ENCODE measurements at places on chromosomes 4 and X.

DNA sequence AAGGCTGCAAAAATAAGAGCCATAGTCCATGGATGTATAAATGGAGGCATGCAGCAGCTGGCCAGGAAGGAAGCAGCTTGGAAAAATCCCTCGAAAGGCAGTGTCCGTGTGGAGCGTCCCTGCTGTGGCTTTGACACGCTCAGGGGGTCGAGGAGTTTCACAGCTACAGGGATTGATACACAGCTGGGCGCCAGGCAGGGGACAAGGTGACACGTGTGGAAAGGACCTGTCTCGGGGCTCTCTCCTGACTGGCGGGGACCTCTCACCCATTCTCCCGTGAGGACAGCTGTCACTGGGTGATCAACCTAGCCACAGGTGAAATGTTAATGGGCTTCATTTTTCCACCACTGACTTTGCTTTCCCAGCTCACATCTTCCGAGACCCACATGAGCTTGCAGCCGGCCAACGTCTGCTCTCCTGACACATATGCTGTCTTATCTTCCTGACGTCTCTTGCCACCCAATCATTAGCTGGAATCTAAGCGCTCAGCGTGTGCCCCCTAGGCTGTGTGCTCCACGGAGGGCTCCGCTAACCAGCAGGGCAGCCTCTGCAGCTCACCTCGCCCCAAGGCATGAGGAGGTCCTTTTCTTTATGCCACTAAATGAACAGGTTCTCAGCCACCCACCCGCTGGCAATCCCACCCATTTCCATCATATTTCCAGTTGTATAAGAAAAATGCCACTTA, 89.4 kb upstream of the AFAP1 start:
- no peak for DNase-seq

DNA sequence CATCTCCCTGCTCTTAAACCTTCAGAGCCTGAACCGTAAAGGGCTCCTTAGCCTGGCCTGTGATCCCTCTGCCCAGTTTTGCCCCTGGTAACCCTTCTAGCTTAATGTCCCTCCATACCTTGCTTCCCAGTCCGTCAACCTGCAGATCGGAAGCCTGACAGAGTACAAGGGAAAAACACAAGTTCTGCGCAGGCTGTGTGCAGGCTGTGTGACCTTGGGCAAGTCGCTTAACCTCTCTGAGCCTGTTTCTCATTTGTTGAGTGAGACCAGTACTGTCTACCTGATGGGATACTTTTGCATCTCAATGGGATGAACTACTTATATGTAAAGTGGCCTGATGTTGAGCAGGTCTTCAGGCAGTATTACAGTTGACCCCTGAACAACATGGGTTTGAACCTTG, 1.7 kb downstream of the NSDHL start:
- no peak for DNase-seq

DNA sequence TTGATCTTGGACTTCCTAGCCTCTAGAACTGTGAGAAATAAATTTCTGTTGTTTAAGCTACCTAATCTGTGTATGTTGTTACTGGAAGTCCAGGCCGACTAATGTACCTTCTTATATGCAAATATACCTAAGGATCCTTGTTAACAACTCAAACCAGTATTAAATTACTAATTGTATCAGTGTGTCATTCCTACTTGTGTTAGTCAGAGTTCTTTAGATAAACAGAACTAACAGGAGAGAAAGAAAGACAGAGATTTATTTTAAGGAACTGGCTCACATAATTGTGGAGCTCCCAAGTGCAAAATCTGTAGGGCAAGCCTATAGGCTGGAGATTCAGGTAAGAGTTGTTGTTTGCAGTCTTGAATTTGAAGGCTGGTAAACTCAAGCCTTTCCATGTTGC, 120.0 kb downstream of the ADGRL3 start:
- DNase-seq, result no peak

DNA sequence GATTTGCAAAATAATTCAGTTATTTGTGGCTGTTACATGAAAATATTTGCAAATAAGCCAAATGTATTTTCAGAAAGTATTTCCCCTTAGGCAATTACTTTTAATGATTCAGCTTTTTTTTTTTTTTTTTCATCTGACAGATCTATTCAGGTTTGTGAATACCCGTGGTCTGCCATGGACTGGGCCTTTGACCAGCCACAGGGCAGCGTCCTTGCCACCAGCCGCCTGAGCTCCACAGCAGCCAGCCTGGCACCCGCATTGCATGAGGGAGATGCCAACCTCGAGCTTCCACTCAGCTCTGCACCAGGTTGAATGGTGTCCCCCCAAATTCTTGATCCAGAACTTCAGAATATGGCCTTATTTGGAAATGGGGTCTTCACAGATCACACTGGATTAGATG, 14.7 kb downstream of the TMEM271 start:
- DNase-seq, result no peak

GRCh38 chrX:15524417-15524816, 23.8 kb downstream of the BMX start:
- DNase-seq, result no peak

DNA sequence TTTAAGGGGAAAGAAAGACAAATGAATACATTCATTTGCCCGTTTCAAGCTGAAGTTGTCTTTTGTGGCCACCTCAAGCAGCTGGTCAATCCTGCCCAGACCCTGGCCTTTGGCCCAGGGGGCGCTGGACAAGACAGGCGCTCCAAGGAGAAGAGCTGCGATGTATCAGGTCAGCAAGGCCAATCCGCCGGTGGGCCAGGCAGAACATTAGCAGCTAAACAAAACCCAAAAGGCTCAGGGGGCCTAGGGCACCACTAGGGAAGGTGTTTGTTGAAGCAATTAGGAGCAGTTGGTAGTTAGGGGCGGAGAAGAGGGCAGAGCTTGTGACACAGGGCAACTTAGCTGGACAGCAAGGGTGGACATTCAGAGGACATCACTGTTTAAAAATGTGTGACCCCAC, 60.8 kb upstream of the TMEM33 start:
- DNase-seq, result no peak

DNA sequence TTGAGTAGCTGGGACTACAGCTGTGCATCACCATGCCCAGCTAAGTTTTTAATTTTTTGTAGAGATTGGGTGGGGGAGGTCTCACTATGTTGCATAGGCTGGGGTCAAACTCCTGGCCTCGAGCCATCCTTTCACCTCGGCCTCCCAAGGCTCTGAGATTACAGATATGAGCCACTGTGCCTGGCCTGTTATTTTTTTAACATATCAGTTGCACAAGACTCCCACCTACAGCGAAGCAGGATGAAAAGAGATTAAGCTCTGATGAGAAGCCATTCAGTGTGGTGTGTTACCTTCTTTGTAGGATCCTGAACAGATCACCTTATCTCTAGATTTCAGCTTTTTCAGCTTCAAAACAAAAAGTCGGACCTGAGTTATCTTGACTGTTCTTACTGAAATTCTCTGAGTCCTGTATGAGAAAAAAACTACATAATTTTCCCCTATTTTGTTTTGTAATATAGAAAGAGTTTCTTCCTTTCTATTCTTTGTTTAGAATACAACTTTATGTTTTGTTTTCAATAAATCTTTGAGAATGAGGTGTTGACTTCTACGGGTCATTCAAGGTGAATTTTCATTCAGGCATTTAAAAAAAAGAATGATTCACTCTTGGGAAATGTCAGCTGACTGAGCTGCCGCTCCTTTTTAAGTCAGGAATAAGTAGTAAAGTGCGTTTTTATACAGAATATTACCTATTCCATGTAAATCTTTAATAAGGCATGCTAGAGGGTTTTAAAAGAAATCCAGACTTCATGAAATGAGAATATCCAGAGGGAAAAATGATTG, 134.6 kb downstream of the ARSF start:
- no peak for DNase-seq

DNA sequence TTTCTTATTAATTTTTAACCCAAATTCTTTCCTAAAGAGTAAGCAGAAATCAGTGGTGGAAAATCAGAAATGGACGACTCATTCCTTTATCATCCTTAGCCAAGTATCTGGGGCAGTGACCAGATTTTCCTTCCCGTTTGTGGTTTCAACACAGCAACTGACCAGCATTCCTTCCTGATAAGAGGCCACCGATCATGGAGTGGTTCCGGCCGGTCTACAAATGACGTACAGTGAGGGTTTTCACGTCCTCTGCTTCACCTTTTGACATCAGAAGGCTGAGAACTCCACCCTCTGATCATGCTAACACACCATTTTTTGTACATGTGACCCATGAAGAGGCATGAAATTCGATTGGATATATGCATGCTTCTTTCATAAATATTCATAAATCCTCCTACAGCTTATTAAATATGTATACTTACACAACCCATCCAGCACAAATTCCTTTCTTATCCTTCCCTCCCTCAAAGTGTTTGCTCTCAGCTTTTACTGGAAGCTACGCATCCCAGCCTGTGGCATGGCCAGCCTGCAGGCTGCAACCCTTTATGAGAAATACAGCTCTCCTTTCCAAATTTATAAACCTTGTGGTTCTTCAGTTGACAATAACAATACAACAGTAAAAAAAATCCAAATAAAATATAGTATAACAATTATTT, 173.0 kb upstream of the CASK start:
- no peak for DNase-seq

DNA sequence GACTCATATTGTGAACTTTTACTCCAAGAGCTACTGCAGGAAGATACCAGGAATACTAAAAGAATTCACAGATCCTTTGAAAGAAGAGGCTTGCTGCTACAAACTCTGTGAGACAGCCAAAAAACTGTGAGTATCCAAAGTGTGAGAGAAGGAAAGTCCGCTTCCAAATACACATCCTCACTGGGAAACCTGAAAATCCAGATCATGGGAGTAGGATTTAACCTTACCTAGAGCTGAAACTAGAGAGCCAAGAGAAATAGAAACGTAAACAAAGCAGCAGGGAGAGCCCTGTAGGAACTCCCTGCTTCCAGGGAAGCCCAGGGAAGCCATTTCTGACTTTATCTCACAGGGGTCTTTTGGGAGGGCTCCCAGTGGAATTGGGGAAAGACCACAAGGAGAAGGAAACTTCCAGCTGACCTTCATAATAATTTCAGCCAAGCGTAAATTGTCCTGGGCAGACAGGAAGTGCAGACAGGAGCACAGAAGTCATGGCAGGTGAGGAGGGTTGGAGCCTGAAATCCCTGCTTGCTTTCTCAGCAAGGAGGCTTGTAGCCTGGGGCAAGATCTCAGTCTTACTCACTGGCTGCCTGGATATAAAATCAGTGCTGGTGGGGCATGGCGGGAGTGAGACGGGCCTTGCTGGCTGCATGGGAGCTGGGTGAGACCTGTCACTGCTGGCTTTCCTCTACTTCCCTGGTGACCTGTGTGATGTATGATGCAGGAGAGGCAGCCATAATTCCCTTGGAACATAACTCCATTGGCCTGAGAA, 26.2 kb upstream of the NFKB1 start:
- no peak for DNase-seq

DNA sequence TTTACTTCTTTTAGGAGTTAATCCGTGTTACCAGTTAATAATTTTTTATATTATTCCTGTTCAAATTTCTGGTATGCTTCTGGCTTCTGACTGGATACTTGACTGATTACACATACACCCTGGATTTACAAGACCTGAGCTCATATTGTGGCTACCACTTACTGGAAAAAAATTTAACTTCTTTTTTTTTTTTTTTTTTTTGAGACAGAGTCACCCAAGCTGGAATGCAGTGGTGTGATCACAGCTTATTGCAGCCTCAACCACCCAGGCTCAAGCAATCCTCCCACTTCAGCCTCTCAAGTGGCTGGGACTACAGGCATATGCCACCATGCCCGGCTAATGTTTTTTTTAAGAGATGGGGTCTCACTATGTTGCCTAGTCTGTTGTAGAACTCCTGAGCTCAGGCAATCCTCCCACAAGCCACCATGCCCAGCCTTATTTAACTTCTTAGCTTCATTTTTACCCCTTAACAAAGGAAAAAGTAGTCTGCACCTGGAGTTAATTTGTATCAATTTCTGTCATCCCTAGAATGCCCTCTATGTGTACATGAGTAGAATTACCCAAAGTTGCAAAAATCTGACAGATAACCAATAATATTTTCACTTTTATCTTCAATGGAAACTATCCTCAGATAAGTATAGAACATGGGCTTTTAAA, 50.3 kb downstream of the TMEM165 start:
- DNase-seq, result no peak

DNA sequence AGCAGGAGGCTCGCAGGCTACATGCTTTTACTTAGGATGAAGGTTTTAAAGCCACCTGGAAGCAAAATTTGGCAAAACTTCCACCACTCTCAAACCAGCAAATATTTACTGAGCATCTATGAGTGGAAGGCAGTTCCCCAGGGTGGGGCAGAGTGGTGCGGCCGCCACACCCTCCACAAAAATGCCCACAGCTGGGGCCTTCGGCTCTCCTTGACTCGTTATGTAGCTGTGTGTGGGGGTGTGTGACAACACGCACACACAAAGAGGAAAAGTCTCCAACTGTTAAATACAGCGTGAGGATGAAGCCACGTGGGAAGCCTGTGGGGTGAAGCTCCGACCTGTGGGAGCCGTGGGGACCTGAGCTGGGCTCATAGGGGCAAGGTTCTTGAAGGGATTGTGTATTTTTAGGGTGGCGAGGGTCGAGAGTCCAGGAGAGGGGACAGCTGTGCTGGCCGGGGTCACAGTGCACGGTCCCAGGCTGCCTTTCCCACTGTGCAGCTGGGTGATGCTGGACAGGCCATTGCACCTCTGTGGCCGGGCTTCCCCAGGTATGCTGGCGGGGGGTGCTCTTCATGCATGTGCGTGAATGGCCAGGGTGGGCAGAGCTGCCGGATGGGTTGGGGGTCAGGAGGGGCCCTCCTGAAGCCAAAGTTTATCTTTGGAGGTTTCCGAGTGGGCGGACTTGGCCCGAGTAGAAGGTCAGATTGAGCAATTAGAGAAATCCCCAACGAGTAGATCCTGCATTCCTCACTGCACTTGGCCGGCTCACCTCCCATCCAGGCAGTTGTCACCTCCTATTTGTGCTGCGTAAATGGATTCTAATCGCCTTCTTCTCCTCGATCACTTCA, 25.4 kb downstream of the SORCS2 start:
- no peak for DNase-seq

DNA sequence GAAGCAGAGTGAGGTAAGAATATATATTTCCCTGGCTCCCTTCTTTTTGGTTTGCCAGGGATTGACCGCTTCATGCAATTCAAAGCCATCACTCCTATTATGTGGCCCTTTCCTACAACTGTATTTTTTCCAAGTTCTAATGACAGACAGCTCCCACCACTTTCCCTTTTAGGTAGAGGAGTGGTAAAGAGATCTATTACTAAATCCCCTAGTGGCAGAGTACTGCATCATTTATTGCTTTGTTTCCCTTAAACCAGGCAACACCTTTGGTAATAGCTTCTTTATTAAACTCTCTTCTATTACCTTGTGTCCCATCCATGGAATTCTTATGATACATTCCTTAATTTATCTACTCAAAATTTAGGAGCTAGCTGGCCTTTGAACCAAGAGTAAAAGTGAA, 90.7 kb downstream of the CNOT6L start:
- DNase-seq, result no peak

GRCh38 chr4:34066126-34066525, 2178.2 kb downstream of the ARAP2 start:
- DNase-seq, result no peak
